ENCODE measurements at places on chromosomes 5 and 9.

- no peak for DNase-seq
These were observed 25.5 kb downstream of the KCNMB1 start for GRCh38 chr5:170363671-170364070.

DNA sequence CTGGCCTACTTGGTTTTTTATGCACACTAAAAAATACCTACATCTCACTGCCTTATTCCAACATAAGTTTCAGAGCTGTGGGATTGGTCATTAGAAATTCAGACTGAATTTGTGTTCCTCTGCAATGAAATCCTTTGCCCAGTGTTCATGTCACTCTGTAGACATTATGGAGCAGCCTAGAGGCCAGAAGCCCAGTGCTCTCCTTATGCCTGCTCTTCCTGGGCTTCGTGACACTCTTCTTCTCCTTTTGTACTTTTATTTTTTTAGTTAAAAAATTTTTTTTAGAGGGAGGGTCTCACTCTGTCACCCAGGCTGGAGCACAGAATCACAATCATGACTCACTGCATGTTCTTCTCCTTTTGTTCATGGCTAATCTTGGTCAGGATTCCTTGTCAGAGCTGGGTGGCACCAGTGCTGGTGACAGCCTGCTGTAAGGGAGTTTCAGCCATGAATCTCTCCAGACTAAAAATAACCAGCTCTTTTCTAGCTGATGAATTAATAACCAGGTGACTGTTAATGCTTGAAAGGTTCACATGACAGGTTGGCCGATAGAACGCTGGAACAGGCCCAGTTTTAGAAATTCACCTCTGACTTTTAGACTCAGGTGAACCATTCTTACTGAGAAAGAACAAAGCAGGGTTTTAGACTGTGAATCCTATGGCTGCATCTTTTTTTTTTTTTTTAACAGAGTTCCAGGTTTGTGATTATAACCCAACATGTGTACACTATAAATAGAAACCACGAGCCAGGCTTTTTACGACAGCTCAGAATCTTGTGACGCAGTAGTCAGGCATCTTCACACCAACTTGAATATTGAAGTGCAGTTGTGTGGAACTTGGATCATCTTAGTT is 34.1 kb upstream of the C5orf47 start:
- DNase-seq = no peak

DNA sequence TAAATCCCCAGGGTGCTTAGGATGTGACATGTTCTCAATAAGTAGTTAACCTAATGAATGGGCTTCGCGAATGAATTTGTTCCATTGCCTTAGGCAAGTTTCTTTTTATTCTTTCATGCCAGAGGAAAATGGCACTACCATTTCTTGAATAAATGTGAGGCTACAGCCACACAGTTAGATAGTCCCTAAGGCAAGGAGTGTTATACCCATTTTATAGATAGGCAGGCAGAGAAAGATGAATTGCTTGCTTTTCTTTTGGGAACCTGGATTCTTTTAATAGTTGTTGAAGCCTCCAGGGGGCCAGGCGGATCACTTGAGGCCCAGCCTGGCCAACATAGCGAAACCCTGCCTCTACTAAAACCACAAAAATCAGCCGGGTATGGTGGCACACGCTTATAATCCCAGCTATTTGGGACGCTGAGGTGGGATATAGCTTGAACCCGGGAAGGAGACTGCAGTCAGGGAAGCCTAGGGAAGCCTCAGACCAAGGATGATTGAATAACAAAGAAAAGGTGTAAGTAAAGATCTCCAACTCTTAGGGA is 943 bp downstream of the NOP16 start:
- DNase-seq = no peak

DNA sequence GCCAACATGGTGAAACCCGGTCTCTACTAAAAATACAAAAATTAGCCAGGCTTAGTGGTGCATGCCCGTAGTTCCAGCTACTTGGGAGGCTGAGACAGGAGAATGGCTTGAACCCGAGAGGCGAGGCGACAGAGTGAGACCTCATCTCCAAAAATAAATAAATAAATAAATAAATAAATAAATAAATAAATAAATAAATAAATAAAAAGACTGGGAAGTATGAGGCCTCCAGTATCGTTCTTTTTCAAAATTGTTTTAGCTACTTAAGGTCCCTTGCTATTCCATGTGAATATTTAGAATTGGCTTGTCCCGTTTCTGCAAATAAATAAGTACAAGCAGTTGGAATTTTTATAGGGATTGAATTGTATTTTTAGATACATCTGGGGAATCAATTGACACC is 3.0 kb upstream of the SETX start:
- DNase-seq = no peak

GRCh38 chr5:15808577-15808976 is 308.6 kb downstream of the FBXL7 start:
- DNase-seq = no peak

DNA sequence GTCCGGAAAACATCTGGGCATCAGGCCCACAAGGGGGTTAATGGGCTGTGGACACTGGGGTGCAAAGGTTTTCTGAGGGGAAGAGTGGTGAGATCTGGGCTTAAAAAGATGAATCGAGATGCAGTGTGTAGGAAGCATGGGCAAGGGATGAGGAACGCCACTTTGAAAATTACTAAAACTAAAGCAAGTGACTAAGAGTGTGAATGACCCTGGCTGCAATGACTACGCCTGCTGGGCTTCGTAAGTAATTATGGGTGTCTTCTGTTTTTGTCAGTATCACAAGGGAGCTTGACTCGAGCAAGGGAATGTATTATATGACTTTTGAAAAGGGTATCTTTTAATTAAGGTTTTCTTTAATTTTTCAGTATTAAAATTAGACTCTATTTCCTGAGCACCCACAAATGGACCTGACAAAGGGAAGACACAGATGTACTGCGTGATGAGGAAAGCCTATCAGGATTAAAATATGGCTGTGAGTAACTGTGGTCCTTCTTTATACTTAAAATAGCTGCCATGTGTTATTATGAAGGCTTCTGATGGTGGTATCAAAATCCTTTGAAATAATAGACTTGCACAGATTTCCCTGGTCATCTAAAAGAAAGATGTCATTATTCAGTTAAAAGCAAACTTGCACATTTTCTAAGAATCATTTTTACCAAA is 4.2 kb downstream of the CTXN3 start:
- DNase-seq = no peak

GRCh38 chr5:106875591-106876297 is 795.0 kb downstream of the EFNA5 start:
- DNase-seq = no peak

All from stimulated activated CD4-positive, alpha-beta T cell treated with anti-CD3 and anti-CD28 coated beads, Interleukin-4, amount 100 ng/mL, for 48 hours (primary cell).